ENCODE measurements at places on chromosomes 2 and 18.
A peak's percentile ranks its signal among the peaks of the same experiment; 100 is the strongest.

DNA sequence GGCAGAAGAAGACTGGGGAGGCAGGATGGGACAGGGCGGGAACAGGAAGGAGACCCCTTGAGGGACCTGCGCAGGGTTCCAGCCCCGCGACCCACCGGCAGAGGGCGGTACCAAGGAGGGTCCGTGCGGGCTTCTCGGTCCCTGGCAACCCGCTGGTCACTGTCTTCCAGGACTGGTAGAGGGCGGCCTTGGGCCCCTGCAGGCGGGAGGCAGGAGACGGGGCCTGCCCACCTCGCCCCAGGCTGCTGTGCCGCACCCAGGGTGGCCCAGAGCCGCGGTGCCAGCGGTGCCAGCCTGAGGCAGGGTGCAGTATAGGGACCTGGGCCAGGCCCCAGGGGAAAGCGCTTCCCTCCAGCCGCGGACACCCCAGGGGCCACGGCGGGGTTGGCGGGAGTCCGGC, 34.5 kb downstream of the NEURL3 start:
- DNase-seq: peak; percentile 87

GRCh38 chr2:211487733-211488132, 931.3 kb downstream of the CPS1 start:
- DNase-seq: no peak

DNA sequence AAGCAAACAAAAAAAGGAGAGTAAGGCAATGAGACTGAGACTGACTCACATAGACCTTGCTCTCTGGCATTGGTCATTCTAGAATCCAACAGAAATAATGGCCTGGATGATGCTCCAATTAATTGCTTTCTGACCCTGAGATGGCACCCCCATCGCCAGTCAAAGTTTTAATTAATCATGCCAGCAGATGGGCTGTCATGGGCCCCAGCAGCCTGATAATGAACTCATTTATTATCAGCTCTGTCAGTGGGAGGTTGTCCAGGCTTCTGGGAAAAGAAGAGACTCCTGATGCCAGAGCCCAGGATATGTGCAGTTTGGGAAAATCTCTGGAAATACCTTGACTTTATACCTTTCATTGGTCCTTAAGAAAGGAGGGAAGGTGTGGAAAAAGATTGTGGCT, 115.2 kb downstream of the XRCC5 start:
- peak; percentile 37 for DNase-seq

DNA sequence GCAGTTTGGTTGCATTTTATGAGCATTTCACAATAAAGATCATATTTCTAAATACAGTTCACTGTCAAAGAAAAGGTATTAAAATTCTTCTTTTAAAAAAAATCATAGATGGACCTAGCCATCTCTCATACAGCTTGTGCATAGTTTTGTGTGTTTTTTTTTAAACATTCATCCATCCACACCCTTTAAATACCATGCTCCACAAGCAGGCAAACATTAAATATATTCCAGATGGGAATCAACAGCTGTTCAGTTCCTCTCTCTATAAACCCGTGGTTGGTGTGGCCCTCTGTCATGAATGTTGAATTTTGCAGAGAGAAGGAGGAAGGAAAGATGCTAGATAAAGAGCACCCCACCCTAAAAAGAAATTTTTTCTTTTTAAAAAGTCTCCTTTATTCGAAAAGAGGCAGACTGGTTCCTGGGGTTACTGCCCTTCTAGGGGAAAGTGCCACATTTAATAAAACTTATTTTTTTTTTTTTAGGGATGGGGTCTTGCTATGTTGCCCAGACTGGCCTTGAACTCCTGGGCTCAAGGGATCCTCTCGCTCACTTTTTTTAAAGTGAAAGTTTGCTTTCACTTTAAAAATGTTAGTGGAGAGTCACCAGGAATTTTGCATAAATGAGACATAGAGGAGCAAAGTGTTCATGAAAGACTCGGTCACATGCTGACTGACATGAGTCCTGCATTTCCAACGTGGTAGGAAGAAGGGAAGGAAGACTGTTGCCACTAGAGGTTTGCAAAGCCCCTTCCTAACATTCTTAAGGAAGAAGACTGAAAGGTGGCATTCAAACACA, 73.9 kb upstream of the LMAN1 start:
- no peak for DNase-seq

DNA sequence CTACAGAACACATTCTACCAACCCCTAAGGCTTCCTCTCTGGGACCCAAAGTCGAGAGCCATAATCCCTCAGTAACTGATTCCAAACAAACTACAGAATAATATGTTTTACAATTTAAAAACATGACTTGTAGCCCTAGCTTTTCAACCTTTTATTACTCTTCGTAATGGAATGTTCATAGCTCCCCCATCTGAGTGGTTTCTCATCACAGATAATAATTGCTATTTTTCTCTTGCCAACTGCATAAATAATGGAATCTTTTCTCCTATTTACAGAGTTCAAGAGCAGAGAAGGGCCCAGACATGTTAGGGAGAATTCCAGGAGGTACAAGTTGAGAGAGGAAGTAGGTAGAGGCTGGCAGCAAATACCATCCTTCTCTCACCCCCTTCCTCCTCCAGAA, 59.9 kb upstream of the CERS6 start:
- no peak for DNase-seq

DNA sequence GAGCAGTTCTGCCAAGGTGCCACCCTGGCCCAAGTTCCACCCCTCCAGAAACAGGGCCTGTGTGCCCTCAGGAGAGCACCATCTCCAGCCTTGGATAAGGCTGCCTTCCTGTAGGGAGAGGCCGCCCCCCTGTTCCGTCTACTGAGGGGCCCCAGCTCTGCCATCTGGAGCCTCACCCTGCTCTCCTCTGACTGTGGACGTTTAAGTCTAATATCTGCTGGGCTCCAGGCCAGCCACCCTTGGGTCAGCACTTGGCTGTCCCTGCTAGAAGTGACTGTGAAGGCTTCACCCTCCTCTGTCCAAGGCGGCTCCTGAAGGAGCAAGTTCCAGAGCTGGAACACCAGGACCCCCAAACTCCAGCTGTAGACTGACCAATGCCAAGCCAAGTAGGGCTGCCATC, 26.3 kb downstream of the RHOB start:
- no peak for DNase-seq

- no peak for DNase-seq
Observed at GRCh38 chr2:174495365-174496012, 8.7 kb upstream of the GPR155 start.
